ENCODE measurements at places on chromosomes 1 and 21.

- no peak for DNase-seq
These were observed 5.4 kb downstream of the OLFML3 start for GRCh38 chr1:113984710-113985109.

DNA sequence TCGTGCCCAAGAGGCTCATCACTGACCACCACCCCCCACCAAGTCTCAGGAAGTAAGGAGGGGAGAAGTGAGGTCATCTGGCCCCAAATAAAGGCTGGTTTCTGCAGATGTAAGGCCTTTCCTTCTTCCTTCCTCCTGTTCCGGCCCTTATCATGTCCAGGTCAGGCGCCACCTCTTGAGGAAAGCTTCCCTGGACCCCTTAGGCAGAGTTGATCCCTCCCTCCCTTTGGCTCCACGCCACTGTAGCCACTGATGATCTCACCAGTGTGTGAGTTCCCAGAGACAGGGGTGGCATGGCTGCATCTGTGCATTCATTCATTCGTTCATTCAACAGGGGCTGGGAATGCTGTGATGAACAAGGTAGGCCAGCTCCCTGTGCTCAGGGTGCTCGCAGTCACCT, 59.2 kb downstream of the TAS1R2 start:
- DNase-seq = no peak

GRCh38 chr1:1161078-1161682, 12.5 kb upstream of the TTLL10 start:
- no peak for DNase-seq

GRCh38 chr1:153592748-153593147, 20.2 kb downstream of the S100A16 start:
- DNase-seq = no peak

GRCh38 chr1:113109908-113110554, 37.0 kb downstream of the LRIG2 start:
- DNase-seq = no peak

DNA sequence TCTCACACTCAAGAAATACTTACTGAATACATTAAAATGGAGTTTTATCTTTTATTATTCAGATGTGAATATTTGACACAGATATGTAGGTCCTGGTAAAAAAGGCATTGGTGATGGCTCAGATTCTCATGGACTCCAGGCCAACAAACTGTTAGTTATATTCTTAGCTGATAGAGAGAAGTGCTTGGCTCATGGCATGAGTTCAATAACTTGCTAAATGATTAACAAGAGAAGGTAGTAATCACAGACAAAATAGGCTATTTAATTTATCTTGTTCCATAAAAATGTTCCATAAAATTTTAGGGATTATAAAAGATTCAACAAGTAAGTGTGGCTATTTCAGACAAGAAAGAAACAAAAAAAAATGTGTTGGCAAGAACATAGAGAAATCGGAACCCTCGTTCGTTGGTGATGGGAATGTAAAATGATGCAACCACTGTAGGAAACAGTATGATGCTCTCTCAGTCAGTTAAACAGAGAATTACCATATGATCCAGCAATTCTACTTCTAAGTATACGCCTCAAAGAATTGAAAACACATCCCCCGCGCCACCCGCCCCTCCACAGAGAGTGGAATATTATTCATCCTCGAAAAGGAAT, 737.8 kb upstream of the ADAMTS5 start:
- DNase-seq = no peak

GRCh38 chr1:150995896-150996295, 10.8 kb downstream of the MINDY1 start:
- no peak for DNase-seq

DNA sequence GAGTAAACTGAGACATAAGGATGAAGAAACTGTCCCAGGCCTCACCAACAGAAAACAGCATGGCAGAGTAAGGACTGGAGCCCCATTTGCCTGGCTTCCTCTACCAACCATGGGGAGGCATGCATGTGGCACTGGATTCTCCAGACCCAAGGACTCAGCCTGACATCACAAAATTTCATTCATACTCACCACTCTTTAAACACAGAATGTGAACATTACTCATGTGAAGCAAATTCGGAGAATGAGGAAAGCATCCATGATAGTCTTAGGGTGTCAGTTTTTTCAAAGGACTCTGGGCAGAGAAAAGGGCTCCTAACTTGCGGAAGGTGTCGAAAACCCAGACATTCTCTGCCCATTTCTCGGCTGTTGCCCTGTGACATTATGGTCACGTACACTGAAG, 83.9 kb downstream of the PCNX2 start:
- DNase-seq = no peak

DNA sequence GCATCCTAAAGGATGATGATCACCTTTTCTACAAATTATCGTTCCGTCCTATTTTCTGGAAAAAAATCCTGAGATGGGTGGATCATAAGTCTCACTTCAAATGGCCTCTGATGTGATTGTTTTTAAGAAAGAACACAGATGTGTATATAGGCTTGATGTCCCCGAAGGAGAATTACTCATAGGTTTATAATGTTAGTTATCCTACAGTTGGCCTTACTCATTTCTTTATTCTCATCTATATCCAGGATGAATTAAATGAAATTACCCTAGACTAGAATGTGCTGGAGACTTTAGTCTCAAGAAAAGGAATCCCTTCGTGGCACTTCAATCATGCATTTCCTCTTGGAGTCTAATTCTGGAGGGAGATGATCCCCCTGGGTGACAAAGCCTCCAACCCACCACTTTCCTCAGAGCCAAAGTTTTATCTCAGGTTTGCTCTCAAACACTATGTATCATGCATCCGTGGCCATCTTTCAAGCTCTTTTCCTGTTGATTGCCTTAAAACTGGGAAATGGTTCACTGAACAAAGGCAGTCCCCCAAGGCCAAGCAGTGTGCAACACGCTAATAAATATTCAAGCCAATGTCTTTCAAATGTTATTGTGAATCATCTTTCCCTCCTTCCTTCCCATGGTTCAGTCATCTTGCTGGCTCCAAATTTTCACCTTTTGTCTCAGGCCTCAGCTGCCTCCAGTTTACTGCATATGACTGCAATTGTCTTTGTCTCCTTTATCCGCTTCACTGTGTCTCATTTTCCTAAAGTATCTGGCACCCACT, 32.5 kb upstream of the SMYD2 start:
- no peak for DNase-seq

- DNase-seq = no peak
These were observed 102.7 kb downstream of the HIVEP3 start for GRCh38 chr1:41816061-41816460.

DNA sequence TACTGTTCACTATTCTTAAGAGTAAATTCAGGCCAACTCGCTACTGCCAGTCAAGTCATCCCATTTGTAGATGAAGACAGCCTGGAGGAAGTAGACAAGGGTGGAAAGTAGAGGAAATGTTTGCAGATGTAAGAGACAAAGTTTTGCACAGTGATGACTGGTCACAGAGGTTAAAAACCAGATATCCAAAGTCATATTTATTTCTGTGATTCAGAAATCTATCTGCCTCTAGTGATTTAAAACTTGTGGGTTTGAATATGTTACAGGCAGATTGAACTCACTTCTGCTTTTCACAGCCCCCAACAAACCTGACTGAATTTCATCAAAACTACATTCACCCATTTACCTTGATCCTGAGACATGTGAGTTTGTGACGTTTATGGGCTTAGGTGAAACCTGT, 484.7 kb upstream of the C1orf87 start:
- no peak for DNase-seq

DNA sequence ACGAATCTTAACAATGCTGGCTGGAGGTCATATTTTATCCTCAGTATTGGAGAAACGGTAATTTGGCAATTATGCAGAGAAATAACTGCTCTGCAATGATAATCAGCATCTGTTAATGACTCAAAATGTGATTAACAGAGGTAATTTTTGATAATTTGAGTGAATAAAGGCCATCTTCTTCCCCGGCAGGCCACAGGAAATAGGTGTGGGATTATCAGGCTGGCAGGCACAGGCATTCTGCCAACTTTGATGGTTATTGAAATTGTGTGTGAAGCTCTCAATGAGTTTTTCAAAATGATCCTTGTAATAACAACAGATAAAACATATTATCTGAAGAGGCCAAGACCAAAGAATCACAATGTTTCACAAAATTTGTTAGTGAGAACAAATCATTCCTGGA, 309.0 kb downstream of the PTGER3 start:
- no peak for DNase-seq

DNA sequence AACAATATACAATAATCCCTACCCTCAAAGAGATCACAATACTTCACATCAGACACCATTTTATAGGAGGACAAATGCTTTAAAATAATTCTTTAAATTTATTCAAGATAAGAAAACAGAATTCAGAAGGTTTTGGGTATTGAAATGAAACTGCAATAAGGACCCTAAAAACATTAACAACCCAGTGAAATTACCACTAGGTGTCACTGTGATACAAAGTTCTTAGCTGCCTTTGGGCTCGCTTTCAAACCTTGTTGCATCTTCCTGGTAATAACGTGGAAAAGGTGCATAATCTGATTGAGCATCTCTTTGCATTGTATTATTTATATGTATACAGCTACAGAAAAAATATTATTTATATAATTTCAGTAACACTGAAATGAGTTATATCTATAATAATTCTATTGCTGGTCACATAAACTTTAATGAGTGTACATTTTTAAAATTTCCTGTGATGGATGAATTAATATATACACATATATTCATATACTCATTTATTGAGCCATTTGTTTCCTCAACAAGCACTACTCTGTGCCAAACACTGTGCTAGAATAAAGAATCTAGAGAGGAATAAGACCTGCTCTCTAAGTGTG, 185.2 kb downstream of the FAF1 start:
- no peak for DNase-seq

GRCh38 chr1:59972216-59972927, 45.8 kb upstream of the CYP2J2 start:
- DNase-seq = no peak

GRCh38 chr21:14064296-14064645, 146.5 kb downstream of the LIPI start:
- DNase-seq = no peak

DNA sequence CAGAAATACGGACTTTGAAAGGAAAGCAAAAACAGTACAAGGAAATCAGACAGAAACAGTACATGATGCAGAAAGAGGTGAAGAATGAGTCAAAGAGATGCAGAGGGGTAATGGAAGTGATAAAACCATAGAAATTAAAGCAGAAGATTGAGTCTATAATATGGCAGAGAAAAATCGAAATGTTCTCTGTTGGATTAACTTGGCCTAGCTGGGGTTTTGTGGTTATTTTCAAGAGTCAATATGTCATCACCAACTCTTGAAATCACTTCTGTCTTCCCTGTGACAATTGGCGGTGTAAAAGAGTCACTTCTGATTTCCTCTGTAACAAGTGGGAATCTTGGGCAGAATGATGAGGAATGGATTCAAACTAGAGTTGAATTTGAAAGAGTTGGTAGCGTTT, 7.4 kb downstream of the YTHDF2 start:
- no peak for DNase-seq

- no peak for DNase-seq
These were observed 74.1 kb upstream of the IRF2BP2 start for GRCh38 chr1:234683861-234684632.

DNA sequence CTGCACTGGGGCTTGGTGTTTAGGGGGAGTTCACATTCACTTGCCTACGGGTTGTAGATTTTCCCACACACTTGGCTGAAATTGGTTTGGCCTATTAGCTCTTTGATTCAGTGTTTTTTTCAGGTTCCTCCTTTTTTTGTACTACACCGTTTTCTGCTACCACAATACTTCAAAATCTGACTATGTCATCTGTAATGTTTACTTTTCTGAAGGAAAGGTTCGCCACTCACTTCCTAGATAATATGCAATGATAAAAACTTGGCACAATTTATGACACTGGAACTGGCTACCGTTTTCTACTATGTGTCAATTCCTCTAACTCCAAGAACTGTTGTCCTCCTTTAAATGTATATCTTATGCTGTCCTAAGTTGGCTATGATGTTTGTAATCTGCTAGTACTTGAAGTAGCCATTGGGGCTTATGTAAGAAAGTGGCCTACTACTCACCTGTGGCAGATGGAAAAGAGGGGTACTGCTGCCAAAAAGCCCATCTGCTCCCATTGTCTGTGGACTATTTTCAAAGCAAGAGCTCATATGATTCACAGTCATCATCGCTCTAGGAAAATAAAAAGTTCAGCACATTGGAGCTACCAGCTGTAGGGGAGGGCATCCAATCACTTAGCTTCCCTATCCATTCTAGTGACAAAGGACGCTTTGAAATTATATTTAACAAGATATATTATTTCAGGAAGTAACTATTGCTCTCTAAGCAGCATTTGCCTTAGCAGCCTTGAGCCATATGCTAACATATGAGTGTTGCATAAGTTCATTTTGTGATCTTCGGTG, 42.4 kb upstream of the BACH1 start:
- DNase-seq = no peak

GRCh38 chr1:171188388-171189266, 3.5 kb downstream of the FMO2 start:
- peak; percentile 25 for DNase-seq

DNA sequence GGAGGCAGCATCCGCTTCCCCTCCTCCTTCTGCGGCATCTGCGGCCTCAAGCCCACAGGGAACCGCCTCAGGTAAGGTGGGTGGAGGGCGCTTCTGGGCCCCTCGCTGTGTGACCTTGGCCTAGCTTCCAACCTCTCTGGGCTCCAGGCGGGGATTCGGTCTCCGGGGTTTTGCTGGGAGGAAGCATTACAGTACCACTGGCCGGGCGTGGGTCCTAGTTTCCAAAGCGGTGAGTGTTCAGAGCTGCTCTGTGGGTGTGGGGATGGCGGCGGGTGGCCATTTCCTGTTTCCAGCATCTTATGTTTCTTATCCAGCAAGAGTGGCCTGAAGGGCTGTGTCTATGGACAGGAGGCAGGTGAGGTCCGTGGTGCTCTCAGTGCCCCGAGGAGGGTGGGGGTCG, 11.6 kb downstream of the FAAH start:
- no peak for DNase-seq

DNA sequence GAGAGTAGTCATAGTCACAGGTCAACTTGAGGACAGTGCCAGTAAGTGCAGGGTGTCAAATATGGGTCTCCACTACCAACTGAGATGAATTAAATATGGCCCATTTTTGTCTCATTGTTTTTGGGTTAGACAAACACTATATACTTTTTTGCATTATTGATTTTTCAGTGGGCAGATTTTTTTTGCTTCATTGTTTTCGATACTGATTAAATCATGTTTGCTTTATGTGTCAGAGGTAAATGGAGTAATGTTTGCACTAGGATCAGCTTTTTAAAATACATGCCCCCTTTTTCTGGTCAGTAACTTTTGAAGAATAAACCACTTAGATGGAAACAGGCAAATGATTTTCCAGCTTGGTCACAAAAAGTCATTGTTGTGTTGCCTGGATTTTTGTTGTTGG, 199.0 kb downstream of the USH2A start:
- no peak for DNase-seq

- DNase-seq = no peak
These were observed 40.3 kb downstream of the FNBP1L start for GRCh38 chr1:93488207-93488606.
